ENCODE measurements at places on chromosomes 7 and 10. TPM values are rescaled to one million over a fixed set of nuclear protein-coding genes. Genes with fewer than 3 reads are reported as not detected.

Gene PTPRE
- 14.5 TPM for total RNA-seq

Gene HOXA10
- total RNA-seq, result not detected

Gene CCL24
- total RNA-seq, result not detected

Gene SRI
- total RNA-seq, result 16.7 TPM

DNA sequence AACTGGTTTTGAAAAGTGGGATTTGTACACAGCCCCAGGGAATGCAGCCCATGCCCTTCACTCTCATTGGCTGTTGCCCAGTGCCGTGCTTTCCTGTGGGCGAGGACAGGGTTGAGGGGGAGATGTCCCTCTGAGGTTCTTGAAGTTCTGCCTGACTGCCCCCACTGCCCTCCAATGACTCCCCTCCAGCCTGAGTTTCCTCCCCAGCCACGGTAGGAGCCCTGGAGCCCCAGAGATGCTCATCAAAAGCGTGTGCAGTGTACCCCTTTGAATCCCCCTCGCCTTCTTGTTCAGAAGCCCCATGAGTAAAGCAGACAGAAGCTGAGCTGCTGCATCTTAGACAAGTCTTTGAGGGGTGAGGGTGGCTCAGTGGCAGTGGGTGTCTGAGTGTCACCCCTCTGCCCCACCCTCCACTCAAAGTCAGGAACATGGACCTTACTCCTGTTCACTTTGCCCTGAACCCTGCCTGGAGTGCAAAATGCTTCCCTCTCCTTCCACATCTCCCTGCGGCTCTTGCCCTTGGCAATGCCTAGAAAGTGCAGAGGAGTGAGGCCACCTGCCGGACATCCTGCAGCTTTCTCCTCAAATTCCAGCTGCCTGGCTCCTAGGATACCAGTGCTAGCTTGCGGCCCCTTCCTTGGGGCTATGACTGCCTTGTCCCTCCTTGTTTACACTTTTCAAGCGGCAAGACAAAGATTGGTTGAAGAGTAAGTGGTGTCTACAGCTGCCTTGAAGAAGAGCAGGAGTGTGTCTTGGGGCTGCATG lies 19.9 kb downstream of the FAM241B start:
- no peak for DNase-seq

GRCh38 chr7:107150375-107151073 lies 18.3 kb upstream of the HBP1 start:
- DNase-seq, result no peak

DNA sequence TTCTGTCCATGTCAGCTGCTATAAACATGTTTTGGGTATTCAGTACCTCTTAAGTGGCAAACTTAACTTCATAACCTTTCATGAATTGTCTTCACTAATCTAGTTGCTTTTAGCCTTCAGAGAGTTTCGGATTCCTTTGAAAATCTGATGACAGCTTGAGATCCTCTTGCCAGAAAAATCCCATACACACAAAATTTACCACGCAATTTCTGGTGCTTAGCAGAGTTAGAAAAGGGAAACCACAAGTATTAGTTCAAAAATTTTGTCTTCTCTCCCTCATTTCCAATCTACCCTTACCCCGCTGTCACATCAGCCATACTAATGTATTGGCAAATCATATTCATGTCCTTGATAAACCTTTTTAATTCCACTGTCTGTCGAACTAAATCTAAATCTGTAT lies 72.7 kb upstream of the TMEM106B start:
- no peak for DNase-seq

- no peak for DNase-seq
These were observed 240.3 kb downstream of the GATA3 start for GRCh38 chr10:8294779-8295178.

DNA sequence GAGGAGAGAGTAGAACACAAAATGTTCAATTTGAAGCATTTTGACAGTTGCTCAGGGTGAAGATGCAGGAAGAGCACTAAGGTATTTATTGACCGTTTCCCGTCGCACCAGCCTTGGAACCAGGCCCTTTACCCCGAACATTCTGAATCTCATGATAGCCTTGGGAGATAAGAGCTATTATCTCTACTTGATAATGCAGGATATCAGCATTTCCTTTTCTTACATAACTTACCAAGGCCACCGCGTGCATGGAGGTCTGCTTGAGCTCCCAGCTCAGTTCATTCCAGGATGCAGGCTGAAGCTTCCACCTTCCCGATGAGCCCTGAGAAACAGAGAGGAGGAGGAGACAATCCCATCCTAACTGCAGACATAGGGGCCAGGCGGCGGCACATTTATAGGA lies 324.2 kb upstream of the COBL start:
- no peak for DNase-seq

- no peak for DNase-seq
These were observed 24.3 kb downstream of the DENND2A start for GRCh38 chr7:140616328-140616727.

- no peak for DNase-seq
These were observed 1.7 kb upstream of the UPP1 start for GRCh38 chr7:48087349-48087748.

GRCh38 chr10:103885617-103886016 lies 30.2 kb upstream of the SH3PXD2A start:
- DNase-seq, result peak; percentile 74

Data from ascending aorta (tissue), 2 donors.